ENCODE measurements at places on chromosomes 16 and 17.

- DNase-seq, result no peak
Measured at GRCh38 chr16:60741810-60742209, 1294.4 kb downstream of the CDH8 start.

- DNase-seq, result no peak
Measured at GRCh38 chr17:75553295-75554110, 28.0 kb downstream of the LLGL2 start.

DNA sequence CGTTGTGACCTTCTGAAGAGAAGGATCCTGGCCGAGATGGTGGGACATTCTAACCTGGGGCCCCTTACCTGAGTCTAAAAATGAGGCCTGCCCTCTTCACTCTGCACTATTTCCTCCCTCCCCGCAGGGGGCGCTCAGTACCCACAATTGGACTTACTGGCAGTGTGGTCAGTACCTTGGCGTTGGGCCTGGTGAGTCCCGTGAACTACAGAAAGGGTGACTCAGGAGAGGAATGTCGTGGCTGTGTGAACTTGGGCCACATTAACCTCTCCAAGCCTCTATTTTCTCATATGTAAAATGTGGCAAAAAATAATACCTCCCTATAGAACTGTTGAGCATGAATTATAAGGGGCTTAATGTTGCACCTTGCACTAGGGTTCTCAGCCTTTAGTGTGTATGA is 3.9 kb downstream of the RSAD1 start:
- peak; percentile 97 for DNase-seq

DNA sequence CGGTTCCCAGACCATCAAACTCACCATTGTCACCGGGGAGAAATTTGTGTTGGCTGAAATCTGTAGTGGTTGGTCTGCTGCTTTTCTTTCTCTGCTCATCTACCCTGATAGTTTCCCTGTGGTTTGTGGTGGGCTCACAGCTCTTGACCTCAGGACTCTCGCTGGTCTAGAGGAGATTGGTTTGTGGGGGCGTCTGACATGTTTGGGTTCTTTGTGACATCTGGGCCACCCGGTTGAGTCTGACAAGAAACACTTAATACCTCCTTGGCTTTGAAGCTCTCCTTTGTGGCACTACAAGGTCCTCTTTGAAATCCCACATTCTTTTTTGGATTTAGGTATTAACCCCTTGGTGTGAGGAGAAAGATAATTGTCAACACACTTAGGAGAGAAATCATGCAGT is 662.0 kb downstream of the WWOX start:
- DNase-seq, result no peak

DNA sequence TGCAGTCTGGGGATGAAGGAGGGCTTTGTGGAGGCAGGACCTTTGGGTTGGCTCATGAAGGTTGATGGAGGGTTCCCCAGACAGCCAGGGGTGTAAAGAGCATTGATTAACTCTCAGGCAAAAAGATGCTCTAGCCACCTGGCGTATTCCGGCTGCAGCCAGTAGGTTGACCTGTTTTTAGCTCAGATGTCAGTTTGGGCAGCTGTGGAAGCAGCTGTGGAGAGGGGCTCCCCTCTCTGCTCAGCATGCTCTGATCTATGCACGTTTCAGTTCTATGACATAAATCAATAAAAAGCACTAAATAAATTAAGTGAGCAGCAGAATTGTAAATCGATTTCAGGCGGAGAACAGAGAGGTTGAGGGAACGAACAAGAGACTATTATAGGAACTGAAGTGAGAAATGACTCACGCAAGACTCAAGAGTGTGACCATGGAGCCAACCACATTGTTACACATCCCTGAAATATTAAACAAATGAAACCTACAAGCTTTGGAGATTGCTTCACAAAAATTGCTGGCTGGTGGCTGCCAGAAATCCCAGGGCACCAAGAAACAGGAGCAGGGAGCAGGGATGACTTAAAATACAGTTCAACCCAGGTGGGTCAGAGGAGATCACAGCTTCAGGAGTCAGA is 111.9 kb downstream of the GSG1L start:
- DNase-seq, result peak; percentile 1

- no peak for DNase-seq
Measured at GRCh38 chr17:16301963-16302855, 51.1 kb downstream of the CENPV start.
